Activated CD8-positive, alpha-beta memory T cell treated with anti-CD3 and anti-CD28 coated beads, Interleukin-2, amount 10 ng/mL, durations not matched to agents 7 days and 5 days (primary cell): ENCODE measurements at places on chromosomes 4 and X.

GRCh38 chrX:56763556-56764152, 34.6 kb downstream of the NBDY start:
- no peak for DNase-seq

DNA sequence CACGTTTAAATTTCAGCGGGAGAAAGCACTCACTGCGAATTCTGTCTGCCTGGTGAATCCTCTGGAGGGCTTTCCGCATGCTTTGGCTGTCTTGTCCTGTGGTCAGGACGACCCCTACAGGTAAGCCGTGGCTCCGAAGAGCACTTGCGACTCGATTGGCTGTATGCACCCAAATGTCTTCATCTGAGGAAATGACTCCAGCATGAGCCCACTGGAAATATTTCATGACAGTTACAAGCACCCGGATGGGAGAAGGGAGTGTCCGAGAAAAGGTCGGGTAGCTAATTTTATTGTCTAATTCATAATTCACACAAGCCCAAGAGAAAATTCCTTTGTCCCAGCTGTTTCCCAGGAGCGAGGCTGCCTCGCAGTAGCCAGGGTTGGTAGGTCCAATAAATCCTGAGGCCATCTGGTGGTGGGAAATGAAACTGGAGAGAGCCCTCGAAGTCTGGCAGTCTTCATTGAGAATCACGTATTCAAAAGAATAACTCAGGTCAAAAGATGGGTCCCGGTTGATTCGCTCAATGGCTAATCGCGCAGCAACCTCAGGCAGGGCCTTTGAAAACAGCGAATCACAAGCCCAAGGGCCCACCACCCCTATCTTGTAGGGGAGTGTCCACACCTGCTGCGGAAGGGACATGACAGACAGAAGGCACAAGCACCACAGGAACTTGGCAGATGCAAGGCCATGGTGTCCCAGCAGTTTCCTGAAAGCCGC, 6.6 kb downstream of the GUCY2F start:
- DNase-seq: no peak

DNA sequence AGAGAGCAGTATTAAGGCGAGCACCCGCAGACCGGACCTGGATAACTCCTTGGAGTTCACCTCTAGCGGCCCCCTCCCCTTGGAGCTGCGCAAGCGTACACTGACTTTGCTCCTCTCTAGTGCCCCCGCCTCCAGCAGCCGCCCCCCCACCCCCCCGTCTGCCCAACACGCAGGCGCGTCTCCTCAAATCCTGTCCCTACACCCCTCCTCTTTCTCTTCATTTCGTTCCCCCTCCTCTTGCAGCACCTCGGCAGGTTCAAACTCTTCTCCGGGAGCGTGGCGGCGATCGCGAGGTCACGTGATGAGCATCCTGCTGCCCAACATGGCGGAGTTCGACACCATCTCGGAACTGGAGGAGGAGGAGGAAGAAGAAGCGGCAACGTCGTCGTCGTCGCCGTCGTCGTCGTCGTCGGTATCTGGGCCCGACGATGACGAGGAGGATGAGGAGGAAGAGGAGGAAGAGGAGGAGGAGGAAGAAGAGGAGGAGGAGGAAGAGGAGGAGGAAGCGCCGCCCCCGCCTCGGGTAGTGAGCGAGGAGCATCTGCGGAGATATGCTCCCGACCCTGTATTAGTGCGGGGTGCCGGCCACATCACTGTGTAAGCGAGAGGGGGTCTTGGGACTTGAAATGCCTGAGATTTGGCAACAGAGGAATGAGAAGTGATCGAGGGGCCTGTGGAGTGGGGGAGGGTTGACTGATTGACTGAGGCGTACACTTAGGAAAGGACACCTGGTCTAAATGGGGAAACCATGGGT, at the start of gene CHIC1:
Gene CHIC1 (plus strand): TSS at position 214 of the 754 bp plus-strand sequence. CDS start 88 bp downstream, at position 302.
- DNase-seq: peak; percentile 78

DNA sequence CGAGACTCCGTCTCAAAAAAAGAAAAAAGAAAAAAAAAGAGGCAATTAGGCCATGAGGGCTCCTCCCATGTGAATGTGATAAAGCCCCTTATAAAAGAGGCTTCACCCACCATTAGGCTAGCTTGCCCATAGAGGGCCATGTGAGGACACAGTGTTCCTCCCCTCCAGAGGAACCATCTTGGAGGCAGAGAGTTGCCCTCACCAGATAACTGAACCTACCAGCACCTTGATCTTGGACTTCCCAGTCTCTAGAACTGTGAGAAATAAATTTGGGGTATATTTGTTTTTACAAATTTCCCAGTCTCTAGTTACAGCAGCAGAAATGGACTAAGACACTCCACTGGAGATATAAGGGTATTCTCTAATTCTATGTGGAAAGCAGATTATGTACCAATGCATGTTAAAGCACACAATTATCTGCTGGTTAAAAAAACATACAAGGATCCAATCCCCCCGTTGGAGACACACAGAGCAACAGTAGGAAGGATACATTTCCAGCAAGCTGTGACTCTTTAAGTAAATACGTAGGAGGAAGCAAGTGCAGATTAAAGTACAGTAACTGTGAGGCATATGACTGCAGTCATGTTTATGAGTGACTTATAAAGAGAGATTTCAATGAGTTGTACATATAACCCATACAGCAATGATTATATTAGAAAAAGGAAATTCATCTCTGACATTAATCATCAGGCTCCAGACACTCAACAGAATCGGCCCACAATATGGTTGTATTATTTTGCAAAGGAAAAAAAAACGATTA, 21.4 kb downstream of the SH3RF1 start:
- DNase-seq: no peak

DNA sequence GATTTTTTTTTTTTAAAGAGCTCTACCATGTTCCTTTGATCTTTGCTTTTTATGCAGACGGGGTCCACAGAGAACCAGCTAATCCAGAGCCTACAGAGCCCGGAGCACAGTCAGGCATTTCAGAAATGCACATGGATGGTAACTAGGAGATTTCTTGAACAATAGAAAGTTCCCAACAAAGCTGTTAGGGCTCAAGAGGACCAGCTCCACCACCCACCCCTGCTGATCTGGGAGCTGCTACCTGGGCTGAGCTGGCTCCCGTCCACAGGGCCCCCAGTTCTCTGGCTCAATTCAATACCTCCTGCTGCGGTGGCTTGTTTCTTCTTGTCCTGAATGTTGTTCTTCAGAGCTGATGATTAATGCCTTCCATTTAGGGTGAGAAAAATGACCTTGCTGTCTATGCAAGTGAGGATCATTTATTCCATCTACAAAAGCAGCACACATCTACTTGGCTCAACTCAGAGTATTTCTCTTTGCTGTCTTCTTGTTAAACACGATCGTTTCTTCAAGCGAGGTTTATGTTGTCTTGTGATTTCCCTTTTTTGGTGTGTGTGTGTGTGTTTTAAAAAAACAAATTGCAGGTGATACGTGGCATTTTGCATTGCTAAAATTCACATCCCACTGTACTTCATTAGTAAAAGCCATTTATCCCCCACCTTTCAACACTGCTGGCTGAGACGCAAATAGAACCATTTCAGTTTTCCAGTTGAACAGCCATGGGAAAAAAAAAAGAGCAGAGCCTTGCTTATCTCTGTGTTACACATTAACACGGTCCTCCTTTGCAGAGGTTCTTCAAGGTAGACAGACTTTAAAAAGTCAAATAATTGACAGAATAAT, 31.3 kb downstream of the IGFBP7 start:
- DNase-seq: no peak

DNA sequence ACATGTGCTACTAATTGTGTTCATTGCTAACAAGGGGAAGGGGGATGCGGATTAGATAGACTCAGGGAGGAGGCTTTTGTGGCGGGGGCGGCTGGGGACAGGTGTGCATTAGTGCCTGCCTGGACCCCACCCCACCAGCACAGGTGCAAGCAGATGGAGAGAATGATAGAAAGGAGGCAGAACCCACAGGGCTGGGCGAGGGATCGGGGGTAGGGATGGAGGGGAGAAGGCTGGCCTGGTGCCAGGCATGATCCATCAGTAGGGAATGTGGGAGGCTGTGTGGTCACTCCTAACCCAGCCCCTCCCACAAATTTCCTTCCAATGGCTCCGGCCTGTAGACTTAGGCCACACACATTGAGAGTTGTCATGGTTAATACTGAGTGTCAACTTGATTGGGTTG, 30.5 kb upstream of the CRMP1 start:
- DNase-seq: no peak

- DNase-seq: no peak
These were observed 10.3 kb downstream of the ARHGAP6 start for GRCh38 chrX:11655282-11656015.

- DNase-seq: no peak
These were observed 57.0 kb downstream of the RTL9 start for GRCh38 chrX:110415440-110416170.

DNA sequence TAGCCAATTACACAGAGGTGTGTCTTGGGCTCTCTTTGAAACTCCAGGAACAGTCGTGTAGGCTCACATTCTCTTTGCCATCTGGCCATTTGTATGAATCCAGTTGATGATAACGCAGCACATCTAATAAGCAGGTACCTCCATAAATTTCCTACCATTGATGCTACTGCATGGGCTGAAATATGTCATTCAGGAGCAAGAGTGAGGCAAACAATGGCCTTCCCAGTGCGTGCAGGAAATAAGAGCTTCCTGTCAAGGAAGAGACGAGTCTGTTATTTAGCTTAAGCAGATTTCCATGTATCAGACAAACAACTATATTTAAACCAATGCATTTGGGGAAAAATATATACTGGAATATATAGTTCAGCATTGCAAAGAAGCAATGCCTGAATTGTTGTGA, 102.1 kb upstream of the MXRA5 start:
- DNase-seq: no peak

GRCh38 chr4:167031534-167032156, 202.6 kb downstream of the SPOCK3 start:
- no peak for DNase-seq

DNA sequence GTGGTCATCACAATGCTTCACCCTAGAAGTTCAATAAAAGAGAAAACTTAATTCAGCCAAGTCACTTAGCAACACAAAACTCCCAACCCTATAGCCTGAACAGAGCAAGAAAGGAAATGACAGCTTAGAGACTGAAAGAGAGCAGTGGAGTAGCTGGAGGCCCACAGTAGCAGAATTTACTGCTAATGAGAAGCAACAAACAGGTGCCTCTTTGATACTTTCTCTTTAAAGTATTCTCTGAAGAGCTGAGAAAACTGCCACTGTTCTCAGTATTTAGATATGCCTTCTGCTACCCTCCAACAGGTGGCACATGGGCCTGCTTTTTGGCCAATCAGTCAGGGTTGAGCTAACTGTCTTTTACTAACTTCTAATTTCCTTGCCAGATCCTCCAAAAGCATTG, 240.0 kb downstream of the GPC3 start:
- DNase-seq: no peak

- DNase-seq: no peak
These were observed 189.9 kb downstream of the AASDH start for GRCh38 chr4:56197387-56197786.

DNA sequence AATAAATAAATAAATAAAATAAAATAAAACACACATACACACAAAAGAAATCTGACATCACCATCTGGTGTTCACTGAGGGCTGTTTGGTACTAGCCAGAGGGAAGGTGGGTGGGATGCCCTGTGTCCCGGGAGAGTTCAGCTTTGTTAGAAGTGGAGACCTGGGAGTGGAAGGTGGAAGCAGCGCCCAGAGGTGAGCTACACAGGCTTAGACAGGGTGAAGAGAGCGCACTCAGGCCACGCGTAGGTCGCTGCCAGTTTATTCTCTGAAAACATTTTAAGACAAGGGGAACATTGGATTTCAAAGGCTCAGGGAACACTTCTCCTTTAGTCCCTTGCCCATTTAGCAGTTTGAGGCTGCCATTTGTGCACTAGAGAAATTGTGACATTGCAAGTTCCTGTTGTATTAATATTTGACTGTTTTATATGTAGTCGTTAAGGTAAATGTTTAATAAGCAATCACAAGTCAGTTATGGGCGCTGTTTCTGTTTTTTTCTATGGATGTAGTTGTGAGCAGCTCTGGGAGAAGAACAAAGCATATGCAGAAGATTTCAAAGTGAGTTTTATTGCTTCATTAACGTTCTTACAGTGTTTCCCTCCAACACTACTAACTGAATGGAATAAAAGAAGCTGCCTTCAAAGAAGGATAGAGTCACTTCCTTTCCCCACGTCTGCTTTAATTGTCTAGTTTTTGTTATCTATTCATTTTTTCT, 405.5 kb upstream of the NR3C2 start:
- DNase-seq: no peak

- DNase-seq: no peak
These were observed 18.2 kb downstream of the PRDM8 start for GRCh38 chr4:80215449-80216052.

GRCh38 chr4:48801016-48801715, 21.1 kb upstream of the FRYL start:
- no peak for DNase-seq

DNA sequence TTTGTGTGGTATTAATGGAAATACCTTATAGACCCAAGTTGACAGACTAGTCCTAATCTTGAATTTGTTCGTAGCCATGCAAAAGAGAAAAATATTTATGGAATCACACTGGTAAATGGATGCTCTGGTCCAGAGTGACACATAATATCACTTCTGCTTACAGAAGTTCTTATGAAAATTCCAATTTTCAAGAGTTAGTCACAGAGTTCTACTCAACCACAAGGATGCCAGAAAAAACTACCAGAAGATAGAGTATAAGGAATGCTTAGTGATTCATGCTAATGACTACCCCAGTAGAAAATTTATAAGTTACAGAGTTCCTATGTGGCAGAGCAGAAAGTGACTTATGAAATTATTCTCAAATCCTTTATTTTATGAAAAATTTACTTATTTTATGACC, 1384.8 kb downstream of the FAM133A start:
- no peak for DNase-seq

- no peak for DNase-seq
These were observed 202.4 kb downstream of the CHIC2 start for GRCh38 chr4:53861856-53862610.

DNA sequence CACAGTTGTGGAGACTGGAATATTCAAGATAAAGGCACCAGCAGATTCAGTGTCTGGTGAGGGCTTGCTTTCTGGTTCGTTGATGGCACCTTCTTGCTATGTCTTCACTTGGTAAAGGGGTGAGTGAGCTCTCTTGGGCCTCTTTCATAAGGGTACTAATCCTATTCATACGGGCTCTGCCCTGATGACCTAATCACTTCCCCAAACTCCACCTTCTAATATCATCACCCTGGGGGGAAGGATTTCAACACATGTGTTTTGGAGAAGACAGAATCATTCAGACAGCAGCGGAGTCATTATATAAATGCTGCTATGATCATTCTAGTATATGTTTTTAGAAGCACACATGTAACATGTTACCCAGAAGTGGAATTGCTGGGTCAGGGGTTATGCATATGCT, 295.3 kb upstream of the CTSO start:
- DNase-seq: no peak
